ENCODE measurements at places on chromosomes 4 and X. TPM values are rescaled to one million over a fixed set of nuclear protein-coding genes. Genes with fewer than 3 reads are reported as not detected.

Gene CAPN6
- total RNA-seq, result 19.8 TPM

DNA sequence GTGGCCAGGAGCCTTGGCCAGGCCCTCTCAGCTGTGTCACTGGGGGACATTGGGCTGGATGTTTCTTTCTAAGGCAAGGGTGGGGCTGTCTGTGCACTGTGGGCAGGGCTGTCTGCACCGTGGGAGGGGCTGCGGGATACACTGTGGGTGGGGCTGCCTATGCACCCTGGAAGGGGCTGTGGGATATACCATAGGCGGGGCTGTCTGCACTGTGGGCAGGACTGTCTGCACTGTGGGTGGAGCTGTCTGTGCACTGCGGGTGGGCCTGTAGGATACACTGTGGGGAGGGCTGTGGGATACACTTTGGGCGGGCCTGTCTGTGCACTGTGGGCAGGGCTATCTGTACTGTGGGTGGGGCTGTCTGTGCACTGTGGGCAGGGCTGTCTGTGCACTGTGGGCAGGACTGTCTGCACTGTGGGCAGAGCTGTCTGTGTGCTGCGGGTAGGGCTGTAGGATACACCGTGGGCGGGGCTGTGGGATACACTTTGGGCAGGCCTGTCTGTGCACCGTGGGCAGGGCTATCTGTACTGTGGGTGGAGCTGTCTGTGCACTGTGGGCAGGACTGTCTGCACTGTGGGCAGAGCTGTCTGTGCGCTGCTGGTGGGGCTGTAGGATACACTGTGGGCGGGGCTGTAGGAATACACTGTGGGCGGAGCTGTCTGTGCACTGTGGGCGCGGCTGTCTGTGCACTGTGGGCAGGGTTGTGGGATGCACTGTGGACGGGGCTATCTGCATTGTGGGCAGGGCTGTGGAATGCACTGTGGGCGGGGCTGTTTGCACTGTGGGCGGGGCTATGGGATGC lies 31.1 kb downstream of the ACOX3 start:
- DNase-seq, result no peak

- no peak for DNase-seq
Observed at GRCh38 chrX:10021461-10022272, 54.5 kb downstream of the CLDN34 start.

DNA sequence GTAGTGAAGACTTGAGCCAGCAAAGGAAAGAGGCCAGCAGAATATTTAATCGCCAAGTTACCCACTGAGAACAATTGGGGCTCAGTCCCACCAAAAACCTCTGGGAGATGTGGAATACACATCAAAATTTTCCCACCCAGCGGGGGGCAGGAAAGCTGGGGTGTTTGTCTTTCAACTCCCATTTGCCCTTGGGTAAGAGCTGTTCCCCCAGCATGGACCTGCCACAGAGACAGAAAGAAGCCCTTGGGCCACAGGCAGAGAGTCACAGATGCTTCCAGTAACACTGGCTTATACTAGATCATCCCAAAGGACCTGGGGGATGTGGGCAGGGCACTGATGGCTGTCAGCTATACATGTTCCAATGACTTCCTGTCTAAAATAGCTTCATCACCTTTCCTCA lies 18.9 kb upstream of the FBXW7 start:
- no peak for DNase-seq

DNA sequence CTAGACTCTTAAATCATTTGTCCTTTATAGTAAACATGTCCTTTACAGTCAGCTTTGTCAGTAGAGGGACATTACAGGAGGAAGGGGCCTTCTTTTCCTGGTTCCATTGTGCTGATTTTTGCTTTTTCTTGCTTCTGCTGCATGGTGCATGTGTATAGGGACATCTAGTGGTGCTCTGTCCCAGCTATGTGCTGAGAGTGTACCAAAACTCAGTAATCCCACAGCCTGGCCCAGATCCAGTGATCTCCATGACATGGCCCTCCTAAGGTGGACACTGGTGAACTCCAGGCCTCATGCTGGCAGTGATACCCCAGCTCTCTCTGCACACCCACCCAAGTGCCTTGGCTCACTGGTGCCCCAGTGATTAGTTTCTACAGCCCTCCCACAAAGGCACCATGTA lies 45.2 kb downstream of the MAGEB17 start:
- DNase-seq, result no peak

DNA sequence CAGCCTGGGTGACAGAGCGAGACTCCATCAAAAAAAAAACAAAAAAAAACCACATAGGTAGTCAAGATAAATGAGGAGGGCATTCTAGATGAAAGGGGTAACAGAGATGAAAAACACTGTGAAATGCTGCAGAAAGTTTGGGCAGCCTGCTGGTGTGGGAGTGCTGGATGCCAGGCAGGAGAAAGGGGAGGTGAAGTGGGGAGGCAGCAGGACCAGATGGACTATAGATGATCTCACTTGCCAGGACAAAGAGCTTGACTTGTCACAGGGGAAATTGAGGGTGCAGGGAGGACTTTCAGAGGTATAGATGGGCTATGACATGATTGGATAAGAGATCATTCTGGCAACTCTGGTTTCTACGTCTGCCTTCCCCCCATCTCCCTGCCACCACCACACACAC lies 519.7 kb upstream of the ZFP42 start:
- DNase-seq, result no peak

Gene HTR2C
- 47.4 TPM for total RNA-seq

Gene TCP11X2
- 0.39 TPM for total RNA-seq

Measured in spinal cord (tissue), 10 donors.